ENCODE measurements at places on chromosomes 6 and 20. TPM values are rescaled to one million over a fixed set of nuclear protein-coding genes. Genes with fewer than 3 reads are reported as not detected.
A peak's percentile ranks its signal among the peaks of the same experiment; 100 is the strongest.

DNA sequence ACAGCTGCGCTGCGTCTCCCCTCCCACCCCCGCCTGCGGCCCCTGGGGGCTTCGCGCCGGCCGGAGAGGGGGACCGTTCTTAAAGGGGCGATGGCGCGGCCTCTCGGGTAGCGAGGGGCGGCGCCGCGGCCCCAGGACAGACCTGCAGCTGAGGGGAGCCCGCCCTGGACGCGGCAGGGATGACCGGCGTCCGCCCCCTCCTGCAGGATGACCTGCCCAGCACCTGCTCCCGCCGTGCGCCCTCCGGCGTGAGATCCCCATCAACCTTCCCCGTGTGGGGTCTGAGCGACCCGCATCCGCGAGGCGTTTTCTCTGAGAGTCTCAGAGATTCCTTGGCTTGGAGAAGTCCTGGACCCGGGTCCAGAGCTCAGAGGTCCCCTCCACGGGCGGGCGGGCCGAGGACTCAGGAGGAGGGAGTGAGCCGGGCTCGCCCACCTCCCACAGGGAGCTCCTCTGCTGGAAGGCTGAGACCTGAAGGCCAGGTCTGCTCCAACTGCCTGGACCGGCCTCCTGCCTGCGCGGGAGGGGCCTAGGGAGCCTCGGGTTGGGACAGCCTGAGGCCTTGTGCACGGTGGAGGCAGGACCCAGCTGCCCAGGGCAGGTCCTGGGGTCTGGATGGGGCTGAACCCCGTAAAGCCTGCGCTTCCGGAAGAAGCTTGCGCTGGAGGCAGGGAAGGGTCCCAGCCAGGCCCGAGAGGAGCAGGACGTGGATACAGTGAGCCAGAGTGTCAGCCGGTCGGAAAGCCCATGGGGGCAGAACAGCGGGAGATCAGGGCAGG is 532 bp upstream of the NKAIN4 start:
- no peak for DNase-seq

DNA sequence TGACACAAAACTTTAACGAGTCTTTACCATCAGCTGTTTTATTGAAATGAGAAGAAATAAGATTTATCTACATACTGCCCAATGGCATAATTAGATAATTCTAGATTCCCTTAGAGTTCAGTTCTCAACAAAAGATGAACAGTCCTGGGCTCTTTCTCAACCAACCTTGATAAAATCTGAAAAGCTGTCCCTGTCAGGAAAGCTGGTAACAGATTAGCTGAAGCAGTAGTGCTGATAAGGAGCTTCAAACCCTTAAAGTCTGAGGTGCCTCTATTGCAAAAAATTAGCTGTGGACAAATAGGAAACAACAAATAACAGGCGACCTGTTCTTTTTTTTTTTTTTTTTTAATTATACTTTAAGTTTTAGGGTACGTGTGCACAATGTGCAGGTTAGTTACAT is 35.9 kb upstream of the FAM135A start:
- DNase-seq: no peak

GRCh38 chr20:33441142-33441955 is 2.2 kb downstream of the SNTA1 start:
- DNase-seq: peak; percentile 81

GRCh38 chr6:13766201-13766634 is 48.1 kb downstream of the MCUR1 start:
- DNase-seq: no peak

DNA sequence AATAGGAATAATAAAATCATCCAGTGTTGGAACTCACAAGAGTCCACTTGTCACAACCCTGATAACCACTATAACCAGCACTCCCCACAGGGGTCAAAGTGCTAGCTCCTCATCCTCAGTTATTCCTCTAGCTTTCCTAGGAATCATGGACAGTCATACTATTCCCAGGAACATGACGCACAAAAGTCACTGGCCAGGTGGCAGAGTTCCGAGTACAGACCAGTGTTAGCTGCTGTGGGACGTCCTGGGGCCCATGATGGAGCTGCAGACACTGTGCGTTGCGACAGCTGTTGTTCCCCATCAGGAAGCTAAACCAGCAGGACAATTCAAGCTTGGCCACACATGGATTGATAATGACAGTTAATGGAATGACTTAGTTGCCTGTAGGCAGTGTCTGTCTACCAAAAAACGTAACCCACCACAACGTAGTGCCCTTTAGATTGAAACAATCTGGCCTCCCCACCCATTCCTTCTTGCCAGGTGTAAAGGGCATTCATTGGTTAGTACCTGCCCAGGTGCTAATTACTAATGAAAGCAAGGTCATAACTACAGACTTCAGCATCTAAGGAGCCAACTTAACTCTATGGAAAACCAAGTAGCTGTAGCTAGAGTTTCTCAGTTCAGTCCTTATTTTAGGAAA is 17.4 kb downstream of the EZR start:
- no peak for DNase-seq

DNA sequence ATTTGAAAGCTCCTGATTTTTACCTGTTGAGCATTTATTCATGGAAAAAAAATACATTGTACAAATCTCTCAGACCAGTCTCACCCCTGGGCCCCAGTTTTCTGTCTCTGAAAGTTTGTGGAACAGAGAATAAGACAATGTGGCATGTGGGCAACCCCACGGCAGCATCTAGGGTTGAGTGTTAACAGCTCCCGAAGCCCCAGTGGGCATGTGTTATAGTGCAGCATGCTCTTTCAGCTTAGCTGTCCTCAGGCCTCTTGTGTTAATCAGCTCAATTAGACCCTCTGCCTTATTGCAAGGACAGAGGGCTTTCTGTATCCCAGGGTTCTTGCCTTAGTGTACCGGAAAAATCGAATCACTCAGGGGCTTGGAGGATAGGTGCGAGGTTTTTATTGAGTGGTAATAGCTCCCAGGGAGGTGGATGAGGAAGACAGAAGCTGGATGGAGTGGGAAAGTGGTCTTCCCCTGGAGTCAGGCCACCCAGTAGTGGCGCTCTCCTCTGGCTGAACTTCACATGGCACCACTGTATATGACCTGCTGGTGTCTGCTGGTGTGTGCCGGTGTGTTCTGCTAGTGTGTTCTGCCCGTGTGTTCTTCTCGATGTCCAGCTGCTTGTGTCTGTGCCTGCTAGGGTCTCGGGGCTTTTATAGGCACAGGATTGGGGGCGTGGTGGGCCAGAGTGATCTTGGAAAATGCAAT is 382.8 kb downstream of the EPM2A start:
- DNase-seq: no peak

- no peak for DNase-seq
Observed at GRCh38 chr20:23445596-23446217, 6.2 kb downstream of the CSTL1 start.

PPP1R16B gene
- 45.4 TPM for total RNA-seq

SLC17A1 gene
- total RNA-seq: not detected

GTF2H4 gene
- total RNA-seq: 45.8 TPM

SYNE1 gene
- 140 TPM for total RNA-seq

SSTR4 gene
- not detected for total RNA-seq

All from OCI-LY7 (cell line).